D721Med (cell line): ENCODE measurements at places on chromosomes 16 and 17.

DNA sequence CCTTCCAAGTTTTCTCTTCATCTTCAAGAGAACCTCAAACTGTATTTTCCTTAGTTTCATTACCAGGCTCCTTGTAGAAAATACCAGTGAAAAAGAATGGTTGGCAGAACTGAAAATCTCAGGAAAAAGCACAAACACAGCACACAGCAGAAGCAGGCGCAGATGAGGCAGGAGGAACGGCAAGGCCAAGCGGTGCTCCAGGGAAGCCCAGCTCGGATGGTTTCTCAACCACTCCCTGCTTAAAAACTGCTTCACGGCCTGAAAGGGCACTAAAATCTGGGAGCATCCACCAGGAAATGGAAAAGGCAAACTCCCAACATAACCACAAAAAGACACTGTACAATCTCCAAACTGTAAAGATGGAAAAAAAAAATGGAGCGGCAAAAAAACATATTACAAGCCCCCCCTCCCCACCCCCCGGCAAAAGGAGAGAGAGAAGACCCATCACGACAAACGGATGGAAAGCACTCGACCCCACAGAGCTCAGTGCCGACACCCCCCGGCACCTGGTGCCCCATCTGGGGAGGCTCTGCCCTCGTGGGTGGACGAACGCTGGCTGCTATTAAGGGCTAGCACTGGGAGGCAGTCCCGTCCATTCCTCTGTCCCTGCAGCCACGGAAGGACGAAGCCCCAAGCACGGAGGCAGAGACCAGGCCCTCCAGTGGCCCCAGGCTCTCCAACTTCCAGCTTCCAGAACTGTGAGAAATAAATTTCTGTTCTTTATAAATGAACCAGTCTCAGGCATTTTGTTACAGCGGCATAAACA lies 127.5 kb downstream of the ZNF778 start:
- no peak for DNase-seq

GRCh38 chr17:70365091-70365583 lies 195.8 kb downstream of the KCNJ2 start:
- DNase-seq, result no peak

DNA sequence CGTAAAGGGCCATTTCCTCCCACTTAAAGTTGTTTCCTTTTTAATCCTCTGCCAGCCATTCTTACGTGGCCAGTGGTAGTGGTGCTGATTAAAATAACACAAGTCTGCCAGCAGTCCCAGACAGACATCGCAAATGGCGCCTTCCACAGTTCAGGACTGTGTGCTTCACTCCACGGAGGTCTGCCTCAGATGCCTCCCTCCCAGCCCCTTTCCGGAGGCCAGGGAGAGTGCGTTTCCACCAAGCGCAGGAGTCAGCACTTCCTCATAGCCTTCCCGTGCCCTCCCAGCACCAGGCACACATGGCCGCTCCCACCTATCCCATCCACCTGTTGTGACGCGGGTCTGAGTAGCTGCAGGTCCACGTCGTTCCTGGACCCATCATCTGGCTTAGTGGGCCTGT lies 205.6 kb downstream of the RPTOR start:
- no peak for DNase-seq

DNA sequence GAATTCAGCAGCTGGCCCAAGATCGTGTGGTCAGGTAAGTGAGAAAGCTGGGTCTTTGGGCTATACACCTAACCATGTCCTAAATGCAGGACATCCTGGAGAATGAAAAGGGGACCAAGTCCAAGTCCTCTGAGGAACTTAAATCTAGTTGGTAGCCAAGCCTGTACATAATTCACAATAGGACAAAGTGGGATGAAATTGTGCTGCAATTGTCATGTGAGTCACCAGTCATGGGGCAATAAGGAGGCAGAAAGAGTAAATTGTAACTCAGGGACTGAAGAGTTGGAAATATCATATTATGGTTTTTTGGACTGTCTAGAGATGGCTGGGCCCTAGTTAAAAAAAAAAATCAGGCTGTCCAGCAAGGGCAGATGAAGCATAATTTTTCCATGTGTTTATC lies 202.6 kb downstream of the CYLD start:
- no peak for DNase-seq

DNA sequence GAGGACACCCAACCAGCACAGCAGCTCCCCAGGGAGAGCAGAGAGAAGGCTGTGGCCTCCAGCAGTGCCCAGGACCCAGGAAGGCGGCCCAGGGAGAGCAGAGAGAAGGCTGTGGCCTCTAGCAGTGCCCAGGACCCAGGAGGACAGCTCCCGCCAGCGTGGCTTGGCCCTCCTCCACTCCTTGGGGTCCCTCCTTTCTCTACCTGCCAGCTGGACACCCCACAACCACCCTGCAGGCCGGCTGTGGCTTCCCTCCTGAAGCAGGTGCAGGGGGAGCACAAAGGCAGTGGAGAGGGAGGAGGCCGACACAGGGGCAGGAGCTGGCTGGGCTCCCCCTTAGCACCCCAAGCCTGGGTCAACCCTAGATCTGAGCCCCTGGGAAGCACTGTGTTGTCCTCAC lies 54.1 kb upstream of the FASN start:
- DNase-seq, result no peak
